ENCODE measurements at places on chromosomes 12 and 14.

DNA sequence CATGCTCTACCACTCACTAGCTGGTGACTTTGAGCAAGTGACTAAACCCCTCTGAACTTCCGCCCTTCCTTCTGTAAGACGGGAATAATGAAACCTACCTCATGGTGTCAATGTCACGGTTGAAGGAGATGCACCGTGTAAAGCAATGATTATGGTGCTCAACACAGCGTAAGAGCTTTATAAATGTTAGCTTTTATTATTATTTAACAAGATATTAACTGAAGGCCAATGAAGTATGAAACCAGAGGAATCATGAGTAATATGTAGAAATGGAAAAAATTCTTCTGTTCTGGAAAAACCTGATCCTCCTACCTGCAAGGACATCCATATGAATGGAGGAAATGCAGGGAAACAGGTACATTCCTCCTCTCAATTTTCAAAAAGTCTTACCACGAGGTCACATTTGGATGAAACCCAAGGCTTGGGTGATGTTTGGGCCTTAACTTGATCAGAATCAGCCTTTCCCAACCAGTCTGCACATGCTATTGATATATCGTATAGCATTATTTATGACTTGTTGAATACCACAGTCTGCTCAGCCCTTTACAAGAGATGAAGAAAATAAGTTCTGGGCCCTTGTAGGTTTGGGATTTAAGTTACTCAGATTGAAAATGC is 166.8 kb upstream of the TBX3 start:
- no peak for DNase-seq

DNA sequence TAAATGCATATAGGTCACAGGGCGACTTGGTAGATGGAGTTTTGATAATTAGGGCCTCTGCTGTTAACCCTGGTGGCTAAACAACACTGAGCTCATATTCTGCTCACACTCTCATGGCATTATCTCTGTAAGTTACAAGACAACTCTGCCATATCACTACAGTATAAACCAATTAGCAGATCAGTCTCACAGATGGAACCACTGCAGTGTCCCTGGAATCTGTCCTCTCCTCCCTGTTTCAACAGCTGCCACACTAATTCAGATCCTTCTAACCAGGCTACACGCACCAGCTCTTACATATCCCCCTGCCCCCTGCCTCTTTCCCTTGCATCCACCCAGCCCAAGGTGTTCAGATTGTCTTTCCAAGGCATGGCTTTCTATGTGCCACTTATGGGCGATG is 161.0 kb upstream of the RMST start:
- no peak for DNase-seq

- DNase-seq = peak; percentile 89
These were observed 3.7 kb upstream of the NECAP1 start for GRCh38 chr12:8078398-8078797.

DNA sequence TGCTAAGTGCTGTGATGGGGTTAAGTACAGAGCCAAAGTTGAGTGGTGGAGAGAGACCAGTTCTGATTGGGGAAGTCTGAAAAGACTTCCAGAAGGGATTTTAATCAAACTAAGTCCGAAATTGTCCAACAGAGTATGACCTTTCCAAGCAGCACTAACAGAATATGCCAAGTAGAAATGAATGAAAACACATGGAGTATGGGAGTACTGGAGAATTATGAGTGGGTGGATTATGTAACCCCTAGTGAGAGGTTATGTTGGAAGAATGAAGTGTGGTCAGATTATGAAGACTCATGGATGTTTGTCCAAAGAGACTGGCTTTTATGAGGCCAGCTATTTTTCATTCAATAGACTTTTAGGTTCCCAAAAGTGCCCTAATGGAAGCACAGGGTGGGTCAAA is 94.0 kb upstream of the PLEKHA5 start:
- no peak for DNase-seq

DNA sequence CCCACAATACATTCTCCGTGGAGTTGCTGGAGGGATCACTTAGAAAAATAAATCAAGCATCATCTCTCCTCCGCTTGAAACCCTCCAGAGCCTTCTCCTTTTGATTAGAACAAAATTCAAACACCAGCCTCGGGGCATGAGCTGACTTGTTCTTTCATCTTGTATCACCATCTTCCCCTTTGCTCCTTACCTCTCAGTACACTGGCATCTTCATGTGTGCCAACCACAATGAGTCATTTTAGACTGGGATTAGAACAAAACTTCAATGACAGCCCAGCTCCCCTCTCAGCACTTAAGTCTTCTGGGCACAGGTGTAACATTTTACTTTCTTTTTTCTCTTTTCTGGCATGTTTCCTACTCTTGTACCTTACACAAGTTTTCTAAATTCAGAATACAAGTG is 1159.2 kb upstream of the TMEM132C start:
- DNase-seq = no peak

DNA sequence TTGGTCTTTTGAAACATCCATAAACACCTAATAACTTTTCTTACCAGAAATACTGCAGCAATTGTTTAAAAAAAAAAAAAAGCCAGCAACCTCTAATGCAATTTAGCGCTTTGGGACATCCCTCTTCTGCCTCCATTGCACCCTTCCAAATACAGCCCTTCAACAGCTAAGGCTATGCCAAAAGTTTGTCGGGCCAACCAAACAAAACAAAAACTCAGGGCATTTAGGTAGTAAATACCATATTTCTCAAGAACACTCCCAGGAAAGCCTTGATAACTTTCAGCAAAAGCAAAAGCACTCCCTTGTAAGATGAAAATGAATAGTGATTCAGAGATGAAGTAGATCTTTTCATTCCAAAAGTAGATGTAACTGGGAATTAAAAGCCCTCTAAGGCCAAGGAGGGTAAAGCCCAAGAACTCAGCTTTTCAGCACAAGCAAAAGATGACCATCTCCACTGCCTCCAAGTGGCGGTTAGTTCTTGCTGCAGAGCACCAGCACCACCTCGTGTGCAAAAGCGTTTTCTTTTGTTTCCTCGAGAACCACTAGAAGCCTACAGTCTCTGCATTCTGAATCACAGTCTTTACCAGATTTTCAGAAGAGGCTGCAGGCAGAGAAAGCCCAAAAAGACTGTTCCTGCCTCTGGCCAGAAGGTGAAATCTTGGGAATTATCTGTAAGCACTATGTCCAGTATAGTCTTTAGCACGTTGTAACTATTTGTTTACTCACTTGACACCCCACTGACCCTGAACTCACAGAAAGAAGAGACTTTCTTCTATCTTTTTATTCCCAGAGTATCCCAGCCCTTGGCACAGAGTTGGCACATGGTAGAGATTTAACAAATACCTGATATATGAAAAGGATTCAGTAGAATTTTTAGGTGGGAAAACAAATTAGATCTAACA is 53.1 kb downstream of the SIX6 start:
- DNase-seq = peak; percentile 12

- no peak for DNase-seq
These were observed 7.1 kb downstream of the LTBR start for GRCh38 chr12:6391013-6391412.

DNA sequence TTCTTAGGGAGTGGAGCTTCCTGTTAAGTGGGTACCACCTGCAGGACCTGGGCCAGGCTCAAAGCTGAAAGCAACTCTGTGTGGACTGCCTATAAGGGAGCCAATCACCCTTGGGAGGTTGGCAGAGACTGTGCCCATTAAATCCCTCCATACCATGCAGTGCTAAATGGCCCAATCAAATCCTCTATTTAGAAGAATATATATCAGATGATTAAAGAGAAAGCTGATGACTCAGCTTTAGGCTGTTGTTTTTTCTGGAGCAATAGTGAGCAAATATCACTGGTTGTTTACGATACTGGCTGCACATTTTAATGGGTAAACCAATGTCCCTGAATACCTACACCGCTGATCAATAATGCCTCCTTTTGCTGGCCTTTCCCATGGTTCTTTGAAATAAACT is 101.3 kb downstream of the TMX1 start:
- no peak for DNase-seq

GRCh38 chr12:3655328-3655900 is 97.5 kb downstream of the CRACR2A start:
- DNase-seq = no peak

DNA sequence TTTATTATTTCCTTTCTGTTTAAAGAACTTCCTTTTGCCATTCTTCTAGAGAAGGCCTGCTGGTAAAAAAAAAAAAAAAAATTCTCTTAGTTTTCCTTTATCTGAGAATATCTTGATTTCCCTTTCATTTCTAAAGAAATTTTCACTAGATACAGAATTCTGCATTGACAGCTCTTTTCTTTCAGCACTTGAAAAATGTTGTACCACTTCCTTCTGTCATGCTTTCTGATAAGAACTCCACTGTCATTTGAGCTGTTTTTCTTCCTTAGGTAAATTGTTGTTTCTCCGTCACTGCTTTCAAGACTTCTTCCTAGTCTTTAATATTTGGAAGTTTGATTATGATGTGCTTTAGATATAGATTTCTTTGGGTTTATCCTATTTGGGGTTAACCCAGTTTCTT is 113.6 kb upstream of the BTG1 start:
- DNase-seq = no peak

DNA sequence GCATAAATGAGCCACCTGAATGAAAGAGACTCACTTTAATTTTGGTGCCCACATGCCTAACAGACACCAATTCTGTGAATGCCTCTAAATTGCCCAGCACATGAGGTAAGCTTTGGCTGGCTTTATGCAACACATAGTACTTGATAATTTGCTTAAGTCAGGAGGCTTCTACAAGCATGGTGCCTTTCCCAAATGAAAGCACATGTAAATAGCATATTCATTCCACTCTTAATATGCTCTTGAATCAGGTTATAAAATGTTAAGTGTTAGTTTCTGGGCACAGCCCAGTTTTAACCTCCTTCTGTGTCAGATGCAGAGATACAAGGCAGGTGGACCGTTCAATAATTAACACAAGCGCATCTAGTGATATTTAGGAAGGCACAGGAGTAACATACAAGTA is 15.6 kb downstream of the TMCC3 start:
- no peak for DNase-seq

- DNase-seq = no peak
These were observed 2.2 kb downstream of the SLC38A2 start for GRCh38 chr12:46370380-46370734.

DNA sequence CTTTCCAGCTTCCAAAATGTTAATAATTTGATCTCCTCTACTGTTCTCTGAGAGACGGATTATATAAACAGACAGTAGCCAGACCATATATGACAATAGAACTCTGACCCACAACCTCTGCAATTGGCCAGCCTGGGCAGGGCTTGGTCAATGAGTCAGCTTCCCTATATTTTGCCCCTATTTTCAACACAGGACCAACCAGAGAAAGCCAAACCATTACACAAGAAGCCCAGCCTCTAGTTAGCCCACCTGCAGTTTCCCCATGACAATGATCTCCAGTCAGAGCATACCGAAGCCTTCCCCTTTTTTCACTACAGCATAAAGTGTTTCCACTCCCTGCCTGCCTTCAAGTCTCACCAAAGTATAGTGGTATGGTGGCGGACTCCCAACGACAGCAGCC is 7.6 kb upstream of the EXD2 start:
- DNase-seq = no peak

DNA sequence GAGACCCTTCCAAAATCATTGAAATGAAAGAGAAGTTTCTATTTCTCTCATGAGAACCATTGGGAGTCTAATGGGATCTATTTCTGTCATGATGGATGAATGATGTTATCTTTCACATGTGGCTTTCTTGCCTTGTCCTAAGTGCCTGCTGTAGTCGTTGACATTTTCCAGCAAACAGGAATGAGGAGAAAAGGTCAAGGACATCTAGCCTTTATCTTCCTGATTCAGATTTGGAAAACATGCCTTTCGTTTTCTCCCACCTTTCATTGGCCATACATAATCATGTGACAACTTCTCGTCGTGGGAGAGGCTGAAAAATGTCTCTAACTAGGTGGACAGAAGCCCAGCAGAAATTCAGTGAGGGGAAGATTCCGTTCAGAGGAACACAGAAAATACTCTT is 94.5 kb downstream of the PCNX1 start:
- no peak for DNase-seq

DNA sequence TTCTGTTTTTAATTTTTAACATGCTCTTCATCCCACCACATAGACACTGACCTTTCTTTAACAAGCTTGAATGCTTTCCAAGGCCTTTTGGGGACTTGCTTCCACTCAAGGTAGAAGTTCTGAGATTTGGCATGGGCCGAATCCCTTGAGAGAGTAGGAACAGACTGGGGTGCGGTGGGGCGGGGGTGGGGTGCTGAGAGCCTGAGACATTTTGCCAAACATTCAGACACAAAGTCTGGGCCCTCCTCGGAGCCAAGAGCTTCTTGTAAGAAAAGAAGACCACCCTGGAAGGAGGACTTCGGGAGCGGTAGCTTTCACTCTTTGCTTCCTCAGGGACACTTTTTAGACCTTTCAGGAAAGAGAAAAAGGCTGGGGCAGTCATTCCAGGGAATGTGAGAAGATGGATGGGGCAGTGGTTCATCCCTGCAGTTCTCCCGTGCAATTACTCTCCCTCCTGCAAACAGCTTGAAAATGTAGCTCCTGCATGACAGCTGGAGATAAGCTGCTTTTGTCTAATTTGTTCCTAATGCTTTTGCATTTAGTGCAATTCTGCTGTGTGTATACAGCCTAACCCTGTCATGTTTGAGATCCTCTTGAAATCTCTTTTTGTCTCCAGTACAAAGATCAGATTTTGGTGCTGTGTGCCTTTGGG is 16.3 kb upstream of the MYO1H start:
- DNase-seq = no peak

GRCh38 chr12:4177262-4177661 is 96.3 kb upstream of the CCND2 start:
- DNase-seq = no peak

- DNase-seq = no peak
These were observed 218.9 kb downstream of the AACS start for GRCh38 chr12:125284087-125284486.

- no peak for DNase-seq
These were observed 300 bp upstream of the TTC5 start for GRCh38 chr14:20306079-20306423.

GRCh38 chr12:58563621-58564020 is 356.7 kb downstream of the LRIG3 start:
- no peak for DNase-seq

DNA sequence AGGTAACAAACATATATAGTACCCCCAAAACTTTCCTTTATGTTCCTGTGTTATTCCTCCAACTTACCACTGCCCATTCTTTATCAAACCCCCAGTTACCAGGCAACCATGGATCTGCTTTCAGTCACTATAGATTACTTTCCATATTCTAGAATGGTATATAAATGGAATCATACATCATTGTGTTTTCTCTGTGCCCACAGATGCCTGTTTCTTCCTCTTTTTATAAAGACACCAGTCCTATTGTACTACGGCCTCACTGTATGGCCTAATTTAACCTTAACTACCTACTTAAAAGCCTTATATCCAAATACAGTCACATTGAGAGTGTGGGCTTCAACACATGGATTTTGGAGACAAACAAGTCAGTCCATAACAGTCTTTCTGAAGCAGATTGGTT is 2.6 kb downstream of the TAS2R14 start:
- no peak for DNase-seq

Measured in naive thymus-derived CD8-positive, alpha-beta T cell (primary cell).